Activated naive CD4-positive, alpha-beta T cell treated with anti-CD3 and anti-CD28 coated beads, Interleukin-2, amount 50 U/mL, for 16 hours (primary cell): ENCODE measurements at places on chromosomes 2 and 18.

DNA sequence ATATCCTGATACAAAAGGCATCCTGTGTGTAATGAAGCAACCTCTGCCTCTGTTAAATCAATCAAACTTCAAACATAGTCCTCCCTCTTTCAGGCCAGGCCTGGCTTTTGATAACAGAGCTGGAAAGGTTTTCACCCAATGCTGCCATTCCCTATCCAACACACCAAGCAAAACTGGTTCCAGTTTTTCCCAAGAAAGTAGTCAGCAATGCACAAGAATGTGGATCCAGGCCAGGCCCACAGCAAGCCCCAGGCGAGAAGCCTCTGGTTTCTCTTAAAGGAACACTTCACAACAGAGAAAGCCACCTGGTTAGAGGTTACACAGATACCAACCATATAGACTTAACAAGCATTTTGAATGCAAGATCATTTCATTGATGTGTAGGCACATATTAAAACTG, 49.2 kb upstream of the CCDC150 start:
- no peak for DNase-seq

DNA sequence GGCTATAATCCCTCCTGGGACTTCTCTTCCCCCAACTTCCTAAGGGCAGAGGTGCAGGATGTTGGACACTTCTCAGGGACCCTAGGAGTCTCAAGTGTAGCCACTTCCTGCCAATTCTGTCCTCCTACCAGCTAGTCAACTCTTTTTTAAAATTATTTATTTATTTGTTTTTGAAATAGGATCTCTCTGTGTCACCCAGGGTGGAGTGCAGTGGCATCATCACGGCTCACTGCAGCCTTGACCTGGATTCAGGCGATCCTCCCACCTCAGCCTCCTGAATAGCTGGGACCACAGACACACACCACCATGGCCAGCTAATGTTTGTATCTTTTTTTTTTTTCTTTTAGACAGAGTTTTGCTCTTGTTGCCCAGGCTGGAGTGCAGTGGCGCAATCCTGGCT, 11.5 kb downstream of the SFTPB start:
- no peak for DNase-seq

GRCh38 chr2:228446734-228447133, 265.2 kb upstream of the SPHKAP start:
- DNase-seq: no peak

DNA sequence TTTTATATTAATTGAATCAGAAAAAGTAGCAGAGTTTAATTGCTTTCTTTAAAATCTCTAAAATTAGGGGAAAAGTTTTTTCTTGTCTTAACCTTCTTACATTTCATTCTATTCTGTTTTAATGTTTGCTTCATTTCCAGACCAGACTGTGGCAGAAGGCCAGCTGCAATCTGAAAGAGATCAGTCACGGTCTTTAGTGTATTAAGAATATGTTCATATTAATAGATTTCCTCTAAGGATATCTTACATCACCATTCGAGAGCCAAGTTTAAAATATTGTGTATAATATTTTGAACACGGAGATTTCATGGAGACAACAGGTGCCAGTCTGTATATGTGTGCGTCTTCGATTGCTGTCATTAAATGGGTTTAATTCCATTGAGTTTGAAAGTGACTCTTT, 230.9 kb upstream of the ZSWIM2 start:
- DNase-seq: no peak

GRCh38 chr2:73074110-73075069, 2.9 kb upstream of the SFXN5 start:
- no peak for DNase-seq

GRCh38 chr2:143231254-143231645, 102.0 kb downstream of the ARHGAP15 start:
- no peak for DNase-seq

- no peak for DNase-seq
These were observed 115.7 kb upstream of the LRATD1 start for GRCh38 chr2:14516844-14517243.

GRCh38 chr2:236954641-236955040, 131.0 kb upstream of the COPS8 start:
- DNase-seq: no peak

DNA sequence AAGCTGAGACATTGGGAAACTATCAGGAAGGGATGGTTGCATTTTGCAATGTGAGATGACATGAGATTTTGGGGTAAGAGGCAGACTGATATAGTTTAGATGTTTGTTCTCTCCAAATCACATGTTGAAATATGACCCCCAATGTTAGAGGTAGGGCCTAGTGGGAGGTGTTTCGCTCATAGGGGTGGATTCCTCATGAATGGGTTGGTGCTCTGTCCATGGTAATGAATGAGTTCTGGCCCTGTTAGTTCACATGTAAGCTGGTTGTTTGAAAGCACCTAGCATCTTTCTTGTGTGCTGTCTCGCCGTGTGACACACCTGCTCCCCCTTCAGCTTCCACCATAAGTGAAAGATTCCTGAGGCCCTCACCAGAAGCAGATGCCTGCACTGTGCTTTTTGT, 37.7 kb downstream of the TPRKB start:
- DNase-seq: no peak

DNA sequence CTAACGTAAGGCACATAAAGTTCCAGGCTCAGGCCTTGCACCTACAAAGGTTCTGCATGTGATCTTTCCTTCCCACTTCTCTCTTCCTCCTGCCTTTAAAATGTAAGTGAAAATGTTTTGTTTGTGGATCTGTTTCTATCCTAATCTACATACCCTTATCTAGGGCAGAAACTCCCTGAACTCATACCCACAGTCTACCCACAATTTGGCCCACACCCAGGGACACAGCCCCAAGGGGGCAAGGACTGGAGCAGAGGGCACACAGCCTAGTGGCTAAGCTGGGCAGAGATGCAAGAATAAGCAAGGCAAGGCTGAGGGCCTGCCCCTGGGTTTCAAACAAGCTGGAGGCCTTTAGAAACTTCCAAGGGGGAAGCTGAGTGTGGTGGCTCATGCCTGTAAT, 71.0 kb downstream of the HS1BP3 start:
- no peak for DNase-seq

DNA sequence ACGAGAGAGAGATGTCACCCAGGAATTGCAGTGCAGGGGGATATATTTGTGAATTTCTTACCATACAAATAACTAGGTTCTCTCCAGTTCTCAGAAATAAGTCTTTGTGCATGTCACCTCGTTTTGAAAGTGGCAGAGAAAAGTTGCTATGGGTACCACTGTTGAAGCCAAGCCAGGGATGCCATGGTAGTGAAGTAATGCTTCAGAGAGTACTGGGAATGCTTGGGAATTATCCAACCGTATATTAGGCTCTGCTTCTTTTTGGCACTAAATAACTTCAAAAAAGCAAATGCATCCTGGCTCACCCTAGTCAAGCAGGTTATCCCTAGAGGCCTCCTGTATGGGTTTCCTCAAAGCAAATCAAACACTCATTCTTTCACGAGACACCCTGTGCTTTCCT, 50.7 kb upstream of the DDX18 start:
- no peak for DNase-seq

GRCh38 chr2:6073191-6074088, 381.3 kb downstream of the SOX11 start:
- DNase-seq: no peak

GRCh38 chr2:101987832-101988231, 3.9 kb upstream of the IL1R2 start:
- DNase-seq: no peak

- DNase-seq: no peak
These were observed 384.5 kb upstream of the MMADHC start for GRCh38 chr2:149972066-149972465.

DNA sequence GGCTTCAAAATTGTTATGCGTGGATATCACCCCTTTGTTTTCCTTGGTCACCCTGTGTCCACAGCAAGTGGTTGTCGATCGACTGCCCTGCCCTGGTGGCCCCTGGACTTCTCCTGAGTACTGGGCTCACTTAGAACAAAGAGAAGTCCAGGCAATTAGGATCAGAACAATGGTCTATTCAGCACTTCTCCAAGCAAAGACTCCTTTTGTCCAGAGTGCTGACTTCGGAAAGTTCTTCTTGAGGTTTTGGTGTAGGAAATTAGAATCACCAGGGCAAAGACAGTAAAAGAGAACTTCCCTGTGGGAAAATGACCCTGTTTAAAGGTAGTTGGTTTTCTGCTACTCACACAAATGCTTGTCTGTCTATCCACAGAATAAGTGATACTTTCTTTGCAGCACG, 173.9 kb downstream of the FHOD3 start:
- no peak for DNase-seq

GRCh38 chr2:130261970-130262760, 63.9 kb upstream of the TUBA3E start:
- no peak for DNase-seq

DNA sequence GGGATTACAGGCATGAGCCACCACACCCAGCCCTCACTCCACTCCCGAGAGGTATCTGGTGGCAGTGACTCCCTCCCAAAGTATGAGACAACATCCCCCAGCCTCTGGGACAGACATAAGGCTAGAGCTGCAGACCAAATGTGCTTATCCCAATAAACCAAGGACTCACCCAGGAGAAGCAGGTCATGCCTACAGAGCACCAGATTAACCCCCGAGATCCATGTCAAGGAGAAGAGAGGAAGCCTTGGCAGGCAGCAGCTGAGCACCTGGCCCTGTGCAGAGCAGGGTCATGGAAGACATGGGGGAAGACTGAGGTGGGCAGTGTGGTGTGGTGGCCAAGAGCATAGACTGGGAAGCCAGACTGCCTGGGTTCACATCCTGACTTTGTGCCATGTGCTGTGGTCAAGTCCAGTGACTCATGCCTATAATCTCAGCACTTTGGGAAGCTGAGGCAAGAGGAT, 7.2 kb downstream of the RAB11FIP5 start:
- DNase-seq: no peak

DNA sequence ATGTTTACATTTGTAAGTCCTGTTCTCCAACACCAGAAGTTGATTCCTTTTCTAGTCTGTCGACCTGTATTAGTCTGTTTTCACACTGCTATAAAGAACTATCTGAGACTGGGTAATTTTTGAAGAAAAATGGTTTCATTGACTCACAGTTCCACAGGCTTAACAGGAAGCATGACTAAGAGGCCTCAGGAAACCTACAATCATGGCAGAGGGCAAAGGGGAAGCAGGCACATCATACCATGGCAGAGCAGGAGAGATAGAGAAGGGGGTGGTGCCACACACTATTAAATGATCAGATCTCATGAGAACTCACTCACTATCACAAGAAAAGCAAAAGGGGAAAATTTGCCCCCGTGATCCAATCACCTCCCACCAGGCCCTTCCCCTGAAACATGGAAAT, 112.8 kb upstream of the MAP3K20 start:
- peak; percentile 29 for DNase-seq

- DNase-seq: no peak
These were observed 382.2 kb upstream of the TRIB2 start for GRCh38 chr2:12334412-12334966.

- DNase-seq: no peak
These were observed 155.8 kb downstream of the ZNF516 start for GRCh38 chr18:76339246-76339620.

DNA sequence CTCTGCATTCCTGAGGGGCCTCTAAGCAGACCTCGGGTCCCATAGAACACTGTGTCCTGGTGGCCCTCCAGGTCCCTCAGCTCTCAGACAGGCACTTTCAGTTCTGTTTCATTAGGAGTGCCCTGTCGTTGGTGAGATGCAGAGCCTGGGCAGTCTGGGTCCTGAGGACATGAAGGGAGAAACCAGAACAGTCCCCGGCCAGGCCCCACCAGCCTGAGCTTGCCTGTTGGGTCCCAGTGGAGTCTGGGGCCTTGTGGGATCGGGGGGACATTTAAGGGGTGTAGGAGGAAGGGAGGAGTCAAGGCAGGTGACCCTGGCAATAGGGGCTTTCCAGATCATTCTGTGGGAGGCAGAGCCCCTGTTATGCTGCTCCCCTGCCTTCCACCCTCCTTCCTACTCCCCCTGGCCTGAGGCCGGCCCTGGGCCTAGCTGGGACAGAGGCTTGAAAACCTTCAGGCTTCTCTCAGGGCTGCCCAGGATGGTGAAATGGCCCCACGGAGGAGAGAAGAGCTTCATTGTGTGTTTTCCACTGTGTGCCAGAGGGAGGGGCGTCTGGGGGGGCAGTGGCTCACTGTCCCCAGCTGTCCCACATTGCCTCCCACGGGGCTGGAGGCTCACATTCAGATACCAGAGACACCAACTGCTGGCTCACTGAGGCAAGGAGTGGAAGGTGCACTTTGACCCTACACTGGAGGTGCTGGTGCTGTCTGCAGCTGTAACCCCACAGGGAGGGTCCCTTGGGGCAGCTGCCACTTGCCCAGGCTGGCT, 26.6 kb upstream of the CATIP start:
- no peak for DNase-seq

DNA sequence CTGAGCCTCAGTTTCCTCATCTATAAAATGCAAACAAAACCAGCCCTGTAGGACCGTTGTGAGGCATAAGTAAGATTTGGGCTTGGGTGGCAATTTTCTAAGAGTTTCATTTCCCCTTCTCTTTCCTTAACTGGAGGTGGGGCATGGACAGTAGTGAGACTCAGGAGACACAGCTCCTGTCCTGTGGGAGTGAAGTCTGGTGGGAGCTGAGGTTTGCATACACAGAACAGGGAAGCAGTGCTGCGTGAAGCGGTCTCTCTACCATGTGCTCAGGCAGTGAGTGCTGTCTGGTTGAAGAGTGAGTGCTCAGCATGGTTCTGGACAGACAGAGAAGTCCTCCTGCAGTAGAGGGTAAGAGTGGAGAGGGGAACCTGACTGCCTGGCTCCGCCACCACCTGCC, 62.3 kb upstream of the MCFD2 start:
- DNase-seq: no peak

DNA sequence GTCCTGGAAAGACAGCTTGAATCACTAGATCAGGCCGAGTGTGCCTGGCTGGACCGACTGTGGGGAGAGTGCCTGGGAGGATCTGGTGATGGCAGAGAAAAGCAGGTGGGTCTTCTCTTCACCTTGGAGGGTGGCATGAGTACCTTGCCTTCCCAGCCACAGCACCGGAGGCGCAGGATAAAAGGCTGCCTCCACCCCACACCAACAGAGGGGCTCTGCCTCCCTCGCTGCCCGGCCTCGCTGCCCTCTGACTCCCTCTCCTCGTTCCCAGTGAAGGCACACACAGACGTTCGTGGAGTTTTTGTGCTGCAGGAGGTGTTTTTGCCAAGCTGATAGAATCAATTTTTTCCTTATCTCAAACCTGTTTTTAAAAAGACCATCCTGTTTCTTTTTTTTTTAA, 71.4 kb upstream of the HAAO start:
- DNase-seq: no peak

- DNase-seq: no peak
These were observed 30.2 kb upstream of the ITPRID2 start for GRCh38 chr2:181861379-181861778.

GRCh38 chr2:190679813-190680591, 31.1 kb downstream of the NAB1 start:
- peak; percentile 34 for DNase-seq

DNA sequence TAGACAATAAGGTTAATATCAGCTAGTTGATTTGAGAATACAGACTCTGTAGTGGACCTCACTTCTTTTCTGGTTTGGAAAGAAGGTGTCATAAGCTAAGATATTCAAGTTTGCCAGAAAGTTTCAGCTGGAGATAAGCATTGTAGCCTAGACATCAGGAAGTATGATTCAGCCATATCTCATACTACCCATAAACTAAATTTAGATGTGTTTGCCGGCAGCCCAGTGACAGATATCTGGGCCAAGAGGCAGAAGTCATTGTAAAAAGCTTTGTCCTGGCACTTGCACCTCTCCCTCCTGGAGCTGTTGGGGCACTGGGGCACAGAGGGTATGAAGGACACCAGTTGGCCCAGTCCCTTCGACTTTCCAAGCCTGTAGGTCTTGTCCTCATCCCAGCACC, 128.0 kb downstream of the EPHA4 start:
- DNase-seq: no peak
